ENCODE measurements at places on chromosomes 12 and 14.

DNA sequence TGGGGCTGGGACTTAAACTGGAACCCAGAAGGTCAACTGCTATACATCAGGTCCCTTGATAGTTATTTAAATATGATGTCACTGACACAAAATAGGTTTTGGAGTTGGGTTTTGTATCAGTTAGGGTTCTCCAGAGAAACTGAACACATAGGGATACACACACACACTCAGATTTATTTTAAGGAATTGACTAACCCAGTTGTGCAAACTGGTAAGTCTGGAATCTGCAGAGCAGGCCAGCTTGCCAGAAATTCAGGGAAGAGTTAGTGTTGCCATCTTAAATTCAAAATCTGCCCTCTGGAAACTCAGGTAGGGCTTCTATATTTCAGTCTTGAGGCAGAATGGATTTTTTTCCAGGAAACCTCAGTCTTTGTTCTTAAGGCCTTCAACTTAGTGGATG, 36.9 kb downstream of the MAPK1IP1L start:
- no peak for DNase-seq

DNA sequence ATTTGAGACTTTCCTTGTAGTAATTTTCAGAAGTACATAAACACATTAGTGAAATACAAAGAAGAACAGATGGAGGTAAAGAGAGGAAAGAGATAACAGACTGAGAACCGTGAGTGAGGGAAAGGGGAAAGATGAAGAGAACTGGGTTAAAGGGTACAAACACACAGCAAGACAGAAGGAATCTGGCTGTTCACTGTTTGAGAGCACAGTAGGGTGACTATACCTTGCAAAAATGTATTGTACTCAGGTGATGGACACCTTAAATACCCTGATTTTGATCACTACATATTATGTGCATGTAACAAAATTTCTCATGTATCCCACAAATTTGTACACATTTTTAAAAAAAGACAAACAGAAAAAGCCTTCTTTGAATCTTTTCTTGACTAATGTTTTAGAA, 2.7 kb upstream of the TRHDE start:
- no peak for DNase-seq

DNA sequence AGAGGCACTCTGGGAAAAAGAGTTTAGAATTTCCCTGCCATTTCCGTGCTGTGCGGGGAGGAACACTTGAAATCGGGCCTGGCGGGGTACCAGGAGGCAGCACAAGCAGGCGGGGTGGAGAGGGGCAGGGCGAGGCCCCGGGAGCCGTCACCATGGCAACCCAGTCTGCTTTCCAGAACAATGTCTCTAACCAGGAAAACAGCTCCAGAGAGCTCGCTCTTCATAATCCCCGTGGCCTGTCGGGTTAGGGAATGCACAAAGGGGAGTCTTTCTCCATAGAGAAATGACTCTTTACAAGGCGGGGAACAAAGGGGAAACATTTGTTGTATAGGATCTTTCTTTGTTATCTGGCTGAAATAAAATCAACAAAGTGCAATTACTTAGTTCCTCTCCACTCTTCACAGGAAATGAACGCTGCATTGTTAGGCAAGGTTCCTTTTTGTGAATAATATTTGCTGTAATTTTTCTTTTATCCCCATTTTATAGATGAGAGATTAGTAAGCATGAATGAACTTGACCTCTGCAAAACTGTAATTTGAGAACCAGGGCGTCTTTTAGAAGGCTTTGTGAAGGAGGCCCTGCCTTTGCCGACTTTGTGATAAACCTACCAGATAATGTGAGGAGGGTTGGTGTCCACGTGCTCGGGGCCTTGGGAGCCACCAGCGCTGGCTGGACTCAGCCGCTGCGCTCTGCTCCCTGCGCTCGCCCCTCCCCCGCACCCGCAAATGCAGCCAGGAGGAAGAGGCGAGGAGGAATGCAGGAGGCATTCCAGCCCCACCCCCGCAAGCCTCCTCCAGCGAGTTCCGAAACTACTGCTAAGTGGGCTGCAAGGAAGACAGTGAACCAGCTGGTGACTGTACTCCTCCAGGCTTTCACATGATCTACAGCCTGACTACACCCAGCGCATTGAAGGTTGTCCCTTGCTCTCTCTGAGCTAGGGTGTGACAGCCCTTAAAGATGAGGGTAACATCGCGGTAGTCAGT, 105.2 kb upstream of the ATF7IP start:
- no peak for DNase-seq

DNA sequence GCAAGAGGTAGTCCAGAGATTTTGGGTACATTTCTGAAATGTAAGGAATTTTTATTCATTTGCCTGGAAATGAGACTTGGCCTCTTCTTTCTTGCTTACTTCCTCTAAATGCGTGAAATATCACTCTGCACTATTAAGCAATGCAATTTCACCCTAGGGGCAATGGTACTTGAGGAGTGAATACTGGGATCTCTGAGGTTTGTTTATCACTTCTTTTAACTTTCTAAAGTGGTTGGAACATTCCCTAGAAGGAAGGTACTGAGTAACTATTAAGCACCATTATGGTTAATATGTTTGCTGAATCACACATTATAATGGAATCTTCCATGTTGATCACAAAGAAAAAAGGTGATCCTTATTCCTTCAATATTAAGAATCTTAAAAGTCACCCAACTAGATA, 120.9 kb upstream of the CAND1 start:
- no peak for DNase-seq

- no peak for DNase-seq
These were observed 68.0 kb upstream of the AMIGO2 start for GRCh38 chr12:47147739-47148138.

DNA sequence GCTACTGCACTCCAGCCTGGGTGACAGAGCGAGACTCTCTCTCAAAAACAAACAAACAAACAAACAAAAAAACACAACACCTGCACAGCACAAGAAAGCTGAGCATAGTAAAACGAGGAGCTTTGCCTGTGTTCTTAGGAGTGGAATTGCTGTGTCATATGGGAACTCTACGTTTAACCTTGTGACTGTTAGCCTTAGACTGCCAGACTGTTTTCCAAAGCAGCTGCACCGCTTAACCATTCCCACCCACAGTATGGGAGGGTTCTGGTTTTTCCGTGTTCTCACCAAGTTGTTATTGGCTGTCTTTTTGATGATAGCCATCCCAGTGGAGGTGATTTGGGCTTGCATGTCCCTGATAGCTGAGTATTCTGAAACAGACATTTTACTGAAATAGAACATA, 9.2 kb downstream of the WNT5B start:
- no peak for DNase-seq

Measured in GF-D8 (cell line).